ENCODE measurements at places on chromosomes 11 and 22.

GRCh38 chr22:29459773-29460172, 20.2 kb upstream of the NEFH start:
- no peak for DNase-seq

DNA sequence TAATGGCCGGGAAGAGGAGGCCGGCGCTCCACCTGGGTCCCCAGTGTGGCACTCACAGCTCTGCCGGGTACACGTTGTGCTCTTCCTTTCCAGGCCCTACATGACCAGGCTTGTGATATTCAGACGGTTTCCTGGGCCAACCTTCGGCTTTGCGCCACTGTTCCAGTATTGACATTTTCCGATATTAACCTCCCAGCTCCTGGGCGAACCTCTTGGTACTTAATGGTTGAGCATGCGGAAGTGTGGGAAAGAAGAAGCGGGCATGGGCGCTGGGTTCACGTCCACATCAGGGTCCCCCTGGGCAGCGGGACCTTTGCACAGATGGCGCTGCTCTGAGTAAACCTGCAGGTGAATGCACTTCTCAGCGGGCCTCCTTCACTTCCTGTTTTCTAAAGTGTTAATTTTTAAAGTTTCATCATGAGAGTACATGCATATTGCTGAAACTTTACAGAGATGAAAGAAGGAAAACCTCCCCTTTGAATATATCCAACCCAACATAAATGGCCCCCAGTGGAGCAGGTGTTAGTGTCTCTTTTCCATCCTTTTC, 286.7 kb downstream of the TBC1D22A start:
- no peak for DNase-seq

- DNase-seq = no peak
These were observed 329.9 kb upstream of the ISX start for GRCh38 chr22:34736081-34736480.

GRCh38 chr22:41481131-41481830, 12.4 kb downstream of the ACO2 start:
- no peak for DNase-seq

GRCh38 chr11:34055218-34056000, 3.9 kb downstream of the CAPRIN1 start:
- DNase-seq = no peak

- DNase-seq = no peak
These were observed 281 bp downstream of the TSPAN18 start for GRCh38 chr11:44727114-44727372.

DNA sequence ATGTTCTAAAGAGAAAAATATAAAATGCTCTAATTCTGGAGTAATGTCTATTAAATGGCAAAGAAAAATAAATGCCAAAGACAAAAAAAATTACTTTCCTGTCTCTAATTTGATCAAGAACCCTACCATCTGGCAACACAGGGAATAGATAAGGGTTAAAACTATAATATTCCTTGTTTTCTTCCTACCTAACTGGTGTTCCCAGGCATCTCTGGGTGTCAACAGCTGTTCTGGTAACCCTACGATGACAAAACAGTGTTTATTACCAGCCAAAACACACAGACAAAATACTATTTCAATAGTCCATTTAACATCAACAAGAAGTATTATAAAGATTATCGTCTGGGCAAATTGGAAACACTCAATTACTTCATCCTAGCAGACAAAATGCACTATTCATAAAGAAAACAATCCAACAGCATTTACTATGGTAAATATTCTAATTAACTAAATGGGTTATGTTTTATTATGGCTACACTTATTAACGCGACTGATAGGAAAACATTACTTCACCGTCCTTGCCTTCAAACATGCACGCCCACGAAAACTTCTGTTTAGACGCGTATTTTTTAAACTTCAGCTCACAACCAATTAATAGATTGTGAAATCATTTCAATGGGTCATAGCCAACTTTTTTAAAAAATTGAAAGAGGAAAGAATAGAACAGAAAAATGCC, 50.6 kb downstream of the LGR4 start:
- no peak for DNase-seq

DNA sequence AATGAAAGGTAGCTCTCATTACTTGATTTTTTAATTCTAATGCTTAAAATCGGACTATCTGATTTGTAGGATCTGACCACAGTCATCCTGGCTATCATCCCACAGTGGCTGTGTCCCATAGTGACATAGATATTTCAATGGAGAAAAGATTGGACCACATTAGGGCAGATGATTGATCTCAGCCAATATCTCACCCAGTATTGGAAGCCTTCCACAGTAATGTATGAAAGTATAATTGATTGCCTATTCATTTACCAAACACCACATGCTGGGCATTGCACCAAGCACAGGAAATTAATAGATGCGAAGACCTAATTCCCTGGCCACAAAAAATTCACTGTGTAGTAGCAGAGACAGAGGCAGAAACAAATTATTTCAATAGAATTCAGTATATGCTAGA, 37.6 kb downstream of the FZD4 start:
- no peak for DNase-seq

GRCh38 chr11:1870721-1871466, 18.0 kb downstream of the LSP1 start:
- DNase-seq = no peak

DNA sequence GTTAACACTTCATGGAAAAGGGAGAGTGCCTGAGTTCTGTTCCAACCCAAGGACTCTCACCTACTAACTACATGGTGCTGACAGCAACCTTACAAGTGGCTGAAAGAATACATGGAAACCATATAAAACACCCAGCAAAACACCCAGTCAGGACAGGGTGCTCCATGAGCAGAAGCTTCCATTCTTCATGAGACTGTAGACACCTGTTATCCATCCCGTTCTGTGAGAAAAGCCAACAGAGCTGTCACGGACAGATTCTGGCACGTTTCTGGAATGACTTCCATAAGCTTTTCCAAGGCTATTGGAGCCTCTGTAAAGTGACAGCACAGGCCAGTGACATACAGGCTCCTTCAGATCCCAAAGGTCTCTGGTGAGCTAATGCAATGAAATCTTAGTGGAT, 23.2 kb downstream of the PRR14L start:
- DNase-seq = no peak

- peak; percentile 84 for DNase-seq
These were observed 52.2 kb downstream of the GAB2 start for GRCh38 chr11:78365381-78365792.

DNA sequence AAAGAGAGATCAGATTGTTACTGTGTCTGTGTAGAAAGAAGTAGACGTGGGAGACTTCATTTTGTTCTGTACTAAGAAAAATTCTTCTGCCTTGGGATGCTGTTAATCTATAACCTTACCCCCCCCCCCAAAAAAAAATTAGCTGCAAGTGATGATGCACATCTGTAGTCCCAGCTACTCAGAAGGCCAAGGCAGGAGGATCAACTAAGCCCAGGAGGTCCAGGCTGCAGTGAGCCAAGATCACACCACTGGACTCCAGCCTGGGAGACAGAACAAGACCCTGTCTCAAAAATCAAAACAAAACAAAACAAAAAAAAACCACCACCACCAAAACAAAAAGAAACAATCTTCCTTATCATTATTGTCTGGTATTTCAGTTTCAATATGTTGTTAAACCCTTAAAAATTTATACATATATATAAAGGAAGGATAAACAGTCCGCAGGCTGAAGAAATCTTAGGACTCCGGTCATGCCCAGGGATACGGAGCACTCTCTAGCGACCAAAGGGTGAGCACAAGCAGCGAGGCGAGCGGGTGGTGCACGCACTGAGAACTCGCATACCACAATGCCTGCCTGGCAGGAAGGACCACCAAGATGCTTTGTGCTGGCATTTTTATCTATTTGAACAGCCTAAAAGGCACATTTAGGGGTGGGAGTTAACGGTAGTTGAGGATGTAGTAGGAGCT, 6.4 kb downstream of the POLDIP3 start:
- no peak for DNase-seq

GRCh38 chr11:9001736-9002135, 2.1 kb downstream of the NRIP3 start:
- peak; percentile 59 for DNase-seq

DNA sequence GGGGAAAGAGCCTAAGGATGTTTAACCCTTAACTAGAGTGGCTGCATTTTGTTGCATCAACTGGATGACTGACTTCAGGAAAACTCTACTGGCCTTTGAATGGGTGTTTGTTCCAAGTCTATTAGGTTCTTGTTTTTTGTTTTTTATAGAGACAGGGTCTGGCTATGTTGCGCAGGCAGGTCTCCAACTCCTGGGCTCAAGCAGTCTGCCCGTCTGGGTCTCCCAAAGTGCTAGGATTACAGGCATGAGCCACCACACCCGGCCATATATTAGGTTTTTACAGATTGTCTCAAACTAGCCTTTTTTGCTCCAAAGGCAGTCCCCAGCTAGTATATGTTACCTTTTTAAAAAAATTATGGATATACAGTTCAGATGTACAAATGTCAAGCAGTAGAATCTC, 1.1 kb downstream of the SMARCB1 start:
- DNase-seq = no peak

GRCh38 chr11:9739123-9739900, 75.4 kb downstream of the SWAP70 start:
- no peak for DNase-seq

DNA sequence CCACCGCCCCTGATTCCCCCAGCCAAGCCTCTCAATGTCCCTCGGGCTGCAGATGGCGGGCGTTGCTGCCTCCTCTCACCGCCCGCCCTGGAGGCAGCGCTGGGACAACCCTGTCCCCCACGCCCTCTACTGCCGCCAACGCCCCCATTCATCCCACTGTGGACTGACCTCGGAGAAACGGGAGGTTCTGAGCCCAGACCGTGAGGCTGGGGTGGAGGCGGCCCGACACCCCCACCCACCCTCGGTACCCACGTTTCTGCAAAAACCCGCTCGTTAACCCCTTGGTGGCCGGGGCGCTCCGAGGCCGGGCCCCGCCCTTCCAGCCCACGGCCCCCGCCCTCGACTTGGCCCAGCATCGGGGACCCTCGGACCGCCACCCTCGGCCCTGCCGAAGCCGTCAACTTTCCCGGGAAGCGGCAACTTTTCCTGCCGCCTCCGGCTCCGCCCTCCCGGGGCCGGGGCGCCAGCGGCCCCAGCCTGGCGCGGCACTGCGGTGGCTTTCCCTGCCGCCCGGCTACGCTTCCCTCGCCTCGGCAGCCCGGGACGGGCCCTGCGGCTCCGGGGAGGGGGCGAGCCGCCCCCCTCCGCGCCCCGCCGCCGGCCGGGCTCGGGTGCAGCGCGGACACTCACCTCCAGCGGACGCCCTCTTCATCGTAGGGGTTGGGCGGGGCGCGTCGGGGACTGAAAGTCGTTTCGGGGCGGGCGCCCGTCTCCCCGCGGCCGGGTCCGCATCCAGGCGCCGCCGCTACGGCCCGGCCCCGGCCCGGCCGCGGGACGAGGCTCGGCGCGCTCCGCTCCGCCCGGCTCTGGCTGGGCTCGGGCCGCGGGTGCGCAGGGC, 458 bp downstream of the RTN4R start:
- DNase-seq = no peak

GRCh38 chr22:26464312-26464711, 19.3 kb downstream of the HPS4 start:
- no peak for DNase-seq

- no peak for DNase-seq
These were observed 26.7 kb downstream of the OR6Q1 start for GRCh38 chr11:58057481-58057880.

DNA sequence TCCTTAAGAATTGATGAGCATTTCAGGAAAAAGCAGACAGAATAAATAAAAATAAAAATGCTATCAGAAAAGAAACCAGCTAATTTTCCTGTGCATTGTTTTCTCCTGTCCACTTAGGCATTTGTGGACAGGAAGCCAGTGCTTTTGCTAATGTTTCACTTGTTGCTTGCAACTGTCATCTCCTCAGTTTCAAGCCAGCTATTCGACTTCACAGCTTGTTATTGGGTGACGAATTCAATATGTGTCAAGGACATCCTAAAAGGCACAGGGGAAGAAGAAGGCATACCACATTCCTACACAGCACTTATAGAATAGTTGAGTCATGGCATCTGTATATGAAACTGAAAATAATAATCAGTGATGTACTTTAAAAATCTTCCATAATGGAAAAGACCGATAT, 530.6 kb upstream of the KIRREL3 start:
- no peak for DNase-seq

DNA sequence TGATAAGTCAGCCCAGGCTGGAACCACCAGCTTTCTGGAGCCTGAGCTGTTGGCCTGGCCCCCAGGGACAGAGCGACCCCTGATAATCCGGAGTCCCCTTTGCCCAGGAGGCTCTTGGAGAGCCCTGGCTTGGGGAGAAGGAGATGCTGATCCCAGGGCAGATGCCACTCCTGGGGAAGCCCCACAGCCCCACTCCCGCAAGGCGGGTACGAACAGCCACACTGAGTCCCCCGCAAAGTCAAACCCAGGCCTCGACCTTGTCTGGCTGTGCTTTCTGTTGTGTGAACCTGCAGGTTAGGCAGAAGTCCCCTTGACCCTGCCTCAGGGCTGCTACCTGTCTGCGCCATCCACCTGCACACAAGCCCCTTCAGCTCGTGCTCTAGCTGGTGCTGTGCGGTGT, 108.0 kb downstream of the KCNQ1OT1 start:
- no peak for DNase-seq

GRCh38 chr11:64234647-64235379, 429 bp downstream of the VEGFB start:
- DNase-seq = no peak

GRCh38 chr11:1943977-1944376, 3.2 kb upstream of the MRPL23 start:
- peak; percentile 38 for DNase-seq

- DNase-seq = no peak
These were observed 19.4 kb downstream of the TMEM218 start for GRCh38 chr11:125091877-125092664.

DNA sequence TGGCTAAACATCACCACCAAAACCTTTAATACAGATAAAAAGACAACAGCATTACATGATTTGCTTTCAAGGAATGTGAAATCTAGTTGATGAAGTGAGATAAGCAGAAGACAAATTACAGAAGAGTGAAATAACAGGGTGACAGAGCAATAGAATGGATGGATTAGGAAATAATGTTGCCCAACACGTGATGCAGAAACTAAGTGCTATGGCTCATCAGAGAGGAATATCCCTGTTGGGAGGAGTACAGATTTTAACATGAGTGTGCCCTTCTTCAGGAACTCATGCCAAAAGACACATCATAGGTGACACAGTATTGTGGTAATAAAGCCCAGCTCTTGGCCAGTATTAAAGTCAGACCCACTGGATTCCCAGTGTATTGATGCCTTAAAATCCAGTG, 176.6 kb upstream of the RAG2 start:
- DNase-seq = no peak

DNA sequence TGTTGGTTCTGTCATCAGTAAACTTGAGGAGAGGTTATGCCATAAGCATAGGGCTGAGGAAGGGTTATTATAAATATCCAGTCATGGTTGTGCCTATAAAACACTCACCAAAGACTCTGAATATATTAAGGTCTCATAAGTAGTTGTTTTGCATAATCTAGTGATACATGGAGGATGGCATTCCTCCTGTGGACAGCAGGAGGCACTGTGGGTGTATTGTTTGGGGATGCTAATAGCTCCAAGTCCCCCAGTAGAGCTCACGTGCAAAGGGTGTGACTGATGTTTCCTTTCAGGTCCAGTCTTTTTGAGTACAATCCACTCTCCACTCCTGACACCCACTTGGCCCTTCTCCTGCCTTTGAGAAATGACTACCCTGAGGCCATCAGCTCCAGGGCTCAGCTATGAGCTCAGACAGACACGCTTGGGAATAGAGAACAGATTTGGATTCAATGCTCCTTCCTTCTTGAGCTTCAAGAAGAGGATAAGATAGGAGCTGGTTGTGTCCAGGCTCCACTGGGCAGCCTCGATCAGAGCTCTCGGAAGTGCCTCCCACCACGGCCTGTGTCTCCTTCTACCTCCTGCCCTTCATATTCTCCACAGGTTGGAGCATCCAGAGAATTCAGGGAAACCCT, 85.2 kb upstream of the IGLL5 start:
- DNase-seq = no peak

- no peak for DNase-seq
These were observed 60.9 kb downstream of the LRP5 start for GRCh38 chr11:68373189-68373814.
